NCI-H748 treated with DMSO at 0.1 percent for 48 hours (cell line): ENCODE measurements at places on chromosomes 12 and 14.
A peak's percentile ranks its signal among the peaks of the same experiment; 100 is the strongest.

- DNase-seq, result no peak
These were observed 18.3 kb upstream of the WIF1 start for GRCh38 chr12:65139389-65139788.

DNA sequence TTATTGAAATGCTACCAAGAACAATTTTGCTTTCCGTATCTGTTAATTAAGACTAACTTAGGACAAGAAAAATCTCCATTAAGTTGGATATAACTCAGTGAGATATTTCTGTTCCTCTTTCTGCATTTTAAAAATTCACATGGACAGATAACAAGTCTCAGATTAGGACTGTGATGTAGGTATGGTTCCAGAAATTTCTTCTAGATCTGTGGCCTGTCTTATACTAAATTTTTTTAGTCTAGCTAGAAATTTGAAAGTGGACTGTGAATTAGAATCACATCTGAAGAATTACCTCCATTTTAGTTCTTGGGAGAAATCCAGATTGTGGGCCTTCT is 41.6 kb downstream of the USP15 start:
- no peak for DNase-seq

- DNase-seq, result no peak
These were observed 4.3 kb upstream of the ASB2 start for GRCh38 chr14:93980456-93981201.

GRCh38 chr12:104514092-104514810 is 57.5 kb downstream of the CHST11 start:
- no peak for DNase-seq

DNA sequence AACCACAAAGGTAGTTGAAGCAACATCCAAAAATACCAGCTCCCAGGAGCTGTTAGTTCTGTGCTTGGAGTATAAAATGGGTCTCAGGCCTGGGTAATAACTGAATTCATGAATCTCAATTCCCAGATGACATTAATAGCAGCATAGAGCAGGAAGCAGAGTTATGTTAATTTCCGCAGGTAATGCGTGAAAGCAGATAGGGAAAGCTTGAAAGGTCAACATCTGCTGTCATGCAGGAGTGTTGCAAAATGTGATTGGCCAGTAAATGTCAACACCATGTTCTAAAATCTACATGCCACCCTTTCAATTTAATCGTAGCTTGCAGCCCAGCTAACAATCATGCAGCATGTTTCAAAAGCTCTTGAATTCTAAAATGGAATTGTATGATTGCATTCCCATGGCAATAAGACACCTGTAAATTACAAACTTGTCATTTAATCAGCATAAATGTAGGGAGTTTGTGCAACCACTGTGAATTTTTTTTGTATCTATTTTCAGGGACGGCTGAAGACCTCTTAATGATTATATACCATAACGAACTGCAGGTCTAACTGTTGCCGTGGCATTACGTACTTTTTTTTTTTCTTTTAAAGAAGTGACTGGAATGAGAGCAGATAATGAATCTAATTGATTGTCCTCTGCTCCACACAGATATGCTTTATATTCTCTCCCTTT is 635.8 kb upstream of the FOXG1 start:
- DNase-seq, result no peak

- peak; percentile 70 for DNase-seq
These were observed 87.6 kb downstream of the SEC23A start for GRCh38 chr14:39015360-39015961.

- no peak for DNase-seq
These were observed 142.0 kb upstream of the FSCB start for GRCh38 chr14:44649061-44649460.
